ENCODE measurements at places on chromosomes 5 and 9. TPM values are rescaled to one million over a fixed set of nuclear protein-coding genes. Genes with fewer than 3 reads are reported as not detected.

DNA sequence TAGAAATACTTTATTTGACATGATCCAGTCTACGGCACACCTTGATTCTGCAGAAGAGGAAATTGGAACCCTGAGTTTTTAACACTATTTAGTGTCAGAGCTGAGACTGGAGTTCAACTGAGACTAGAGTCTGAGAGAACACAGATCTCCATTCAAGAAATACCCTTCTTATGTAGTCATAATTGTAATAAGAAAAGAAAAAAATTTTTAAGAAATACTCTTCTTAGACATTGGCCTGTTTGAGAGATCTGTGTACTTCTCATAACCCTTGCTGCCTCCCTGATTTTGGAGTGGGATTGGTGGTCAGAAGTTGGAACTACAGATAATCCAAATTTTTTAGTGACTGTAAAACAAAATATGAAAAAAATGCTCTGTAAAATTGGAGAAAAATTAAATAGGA, 253.4 kb downstream of the ARRDC3 start:
- no peak for DNase-seq

GRCh38 chr5:169325273-169325672, 24.3 kb upstream of the SLIT3 start:
- no peak for DNase-seq

The MYMK gene
- 0.22 TPM for polyA plus RNA-seq

GRCh38 chr5:528629-529511, 4.6 kb upstream of the SLC9A3 start:
- DNase-seq, result no peak

The NOL6 gene
- polyA plus RNA-seq, result 28.6 TPM

DNA sequence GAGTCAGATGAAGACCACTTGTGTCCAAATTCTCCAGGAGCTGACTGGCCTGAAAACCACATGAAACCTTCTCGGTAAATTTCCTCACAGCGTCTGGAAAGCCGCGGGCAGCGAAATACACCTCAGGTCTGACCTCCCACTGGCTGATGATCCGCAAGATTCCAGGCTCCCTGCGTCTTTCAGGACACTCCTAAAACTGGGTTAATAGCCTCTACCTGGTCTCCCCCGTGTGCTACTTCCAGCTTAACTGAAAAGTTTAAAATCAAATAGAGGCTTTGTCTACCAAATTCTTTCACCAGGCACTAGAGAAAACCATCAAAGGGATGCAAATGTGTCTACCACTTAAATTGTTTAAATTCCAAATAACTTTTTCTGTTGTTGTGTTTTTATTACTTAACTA, 312.6 kb downstream of the DRD1 start:
- DNase-seq, result no peak

- DNase-seq, result no peak
Observed at GRCh38 chr9:9912459-9912858, 700.3 kb downstream of the PTPRD start.

GRCh38 chr9:27352457-27353165, 55.7 kb upstream of the EQTN start:
- DNase-seq, result no peak

The SPINK7 gene
- polyA plus RNA-seq, result not detected

The ENG gene
- polyA plus RNA-seq, result 76.1 TPM

The BRINP1 gene
- 5.3 TPM for polyA plus RNA-seq

- DNase-seq, result no peak
Observed at GRCh38 chr9:130382636-130383349, 62.0 kb upstream of the ASS1 start.

The LCN12 gene
- polyA plus RNA-seq, result 54.6 TPM

DNA sequence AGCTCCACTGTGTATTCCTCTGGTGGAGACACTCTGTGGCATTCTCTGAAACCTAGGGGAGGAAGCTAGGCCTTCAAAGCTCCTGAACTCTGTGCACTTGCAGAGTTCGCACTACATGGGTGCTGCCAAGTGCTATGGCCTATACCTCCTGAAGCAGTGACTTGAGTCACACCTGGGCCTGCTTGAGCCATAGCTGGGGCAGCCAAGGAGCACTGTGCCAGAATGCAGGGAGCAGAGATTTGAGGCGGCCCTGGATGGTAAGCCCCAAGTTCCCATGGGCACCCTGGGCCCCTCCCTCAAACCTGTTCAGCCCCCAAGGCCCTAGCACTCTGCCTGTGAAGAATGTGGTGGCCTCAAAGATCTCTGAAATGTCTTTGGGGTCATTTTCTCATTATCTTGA, 212.9 kb downstream of the SPATA31A6 start:
- no peak for DNase-seq

The SH3TC2 gene
- 2.7 TPM for polyA plus RNA-seq

GRCh38 chr5:76620166-76620565, 3.0 kb downstream of the F2RL2 start:
- no peak for DNase-seq

The CYSRT1 gene
- polyA plus RNA-seq, result 16.4 TPM

- DNase-seq, result no peak
Observed at GRCh38 chr5:173864126-173865050, 23.8 kb upstream of the CPEB4 start.

The PDE8B gene
- 6.0 TPM for polyA plus RNA-seq

DNA sequence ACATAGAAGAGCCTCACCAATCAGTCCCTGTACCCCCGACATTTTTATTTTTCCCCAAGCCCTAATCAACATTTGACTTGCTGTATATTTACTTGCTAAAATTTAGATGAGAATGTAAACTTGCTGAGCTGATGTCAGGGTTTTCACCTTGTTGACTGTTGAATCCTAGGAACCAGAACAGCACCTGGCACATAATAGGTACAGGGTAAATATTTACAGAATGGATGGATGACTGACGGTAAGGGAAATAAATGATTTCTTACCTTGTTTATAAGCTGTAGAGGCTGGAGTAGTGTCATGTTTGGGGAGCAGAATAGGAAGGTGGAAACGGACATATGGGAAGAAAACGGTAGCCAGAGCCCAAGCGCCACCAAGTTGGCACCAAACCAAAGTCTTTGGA, 107.0 kb upstream of the NUDT12 start:
- DNase-seq, result no peak

DNA sequence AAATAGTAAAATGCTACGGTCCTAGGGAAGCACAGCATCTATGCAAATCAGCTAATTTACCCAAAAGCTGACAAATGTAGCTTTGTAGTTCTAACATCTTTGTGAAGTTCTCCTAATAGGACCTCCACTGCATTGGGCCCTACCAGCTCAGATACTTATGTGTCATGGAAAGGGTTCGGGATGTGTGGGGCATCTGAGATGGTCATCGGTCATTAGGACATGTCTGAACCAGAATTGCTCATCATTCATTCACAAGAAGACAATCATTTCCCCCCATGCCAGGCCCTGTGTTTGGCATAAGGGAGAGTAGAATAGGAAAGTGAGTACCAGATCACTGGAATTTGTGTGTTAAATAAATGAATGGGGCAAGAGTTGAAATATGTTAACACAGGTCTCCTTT, 35.7 kb downstream of the PWWP2A start:
- no peak for DNase-seq

GRCh38 chr5:133236541-133236951, 184.7 kb downstream of the HSPA4 start:
- no peak for DNase-seq

The FBXO10 gene
- 14.1 TPM for polyA plus RNA-seq

The ADGRD2 gene
- not detected for polyA plus RNA-seq

The EPB41L4B gene
- polyA plus RNA-seq, result 22.2 TPM

The SLC1A1 gene
- polyA plus RNA-seq, result 21.5 TPM

DNA sequence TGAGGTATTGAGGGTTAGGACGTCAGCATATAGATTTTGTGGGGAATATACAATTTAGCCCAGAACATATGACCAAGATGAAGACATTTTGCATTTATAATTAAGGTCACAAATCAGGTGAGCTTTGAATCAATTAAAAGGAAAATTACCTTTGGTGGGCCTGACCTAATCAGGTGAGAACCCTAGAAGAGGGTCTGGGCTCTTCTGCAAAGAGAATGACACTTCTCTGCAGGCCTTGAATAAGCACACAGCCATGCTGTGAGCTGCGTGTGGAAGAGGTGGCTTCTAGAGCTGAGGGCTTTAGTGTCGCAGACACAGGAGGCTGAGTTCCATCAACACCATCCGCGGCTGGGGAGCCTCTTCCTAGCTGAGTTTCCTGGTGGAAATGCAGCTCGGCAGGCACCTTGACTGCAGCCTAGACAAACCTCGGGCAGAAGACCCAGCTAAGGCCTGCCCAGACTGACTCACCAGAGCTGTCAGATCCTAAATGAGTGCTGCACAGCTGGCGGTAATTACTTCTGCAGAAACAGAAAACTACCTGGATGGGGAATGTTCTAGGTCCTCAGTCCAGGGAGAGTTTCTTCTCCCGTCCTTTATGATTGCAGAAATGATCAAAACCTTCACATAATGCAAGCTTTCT, 287.5 kb upstream of the IRX1 start:
- DNase-seq, result no peak

GRCh38 chr5:74598731-74599130, 41.8 kb downstream of the ENC1 start:
- no peak for DNase-seq

The CCT5 gene
- polyA plus RNA-seq, result 270 TPM

The STPG3 gene
- 2.3 TPM for polyA plus RNA-seq

- DNase-seq, result no peak
Observed at GRCh38 chr9:69386651-69387050, 61.6 kb downstream of the ENTREP1 start.

DNA sequence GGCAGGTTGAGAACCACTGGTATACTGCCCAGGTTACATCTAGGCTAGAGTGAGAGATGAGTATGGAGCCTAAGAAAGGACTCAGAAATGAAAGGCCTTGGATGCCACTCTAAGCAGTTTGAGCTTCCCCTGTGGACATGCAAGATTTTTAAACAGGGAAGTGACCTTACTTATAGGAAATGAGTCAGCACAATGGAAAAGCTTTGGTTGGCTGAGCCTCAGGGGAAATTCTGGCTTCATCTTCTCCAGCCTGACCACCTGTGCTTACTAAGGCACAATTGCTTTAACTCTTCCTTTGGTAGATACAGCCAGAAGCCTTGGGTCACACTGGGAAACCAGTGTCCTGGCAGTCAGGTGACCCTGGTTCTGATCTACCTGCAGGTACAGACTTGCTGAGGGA, 380.2 kb upstream of the ZNF462 start:
- DNase-seq, result no peak

The TAF11L9 gene
- polyA plus RNA-seq, result not detected

The PCDHGB5 gene
- 9.7 TPM for polyA plus RNA-seq

DNA sequence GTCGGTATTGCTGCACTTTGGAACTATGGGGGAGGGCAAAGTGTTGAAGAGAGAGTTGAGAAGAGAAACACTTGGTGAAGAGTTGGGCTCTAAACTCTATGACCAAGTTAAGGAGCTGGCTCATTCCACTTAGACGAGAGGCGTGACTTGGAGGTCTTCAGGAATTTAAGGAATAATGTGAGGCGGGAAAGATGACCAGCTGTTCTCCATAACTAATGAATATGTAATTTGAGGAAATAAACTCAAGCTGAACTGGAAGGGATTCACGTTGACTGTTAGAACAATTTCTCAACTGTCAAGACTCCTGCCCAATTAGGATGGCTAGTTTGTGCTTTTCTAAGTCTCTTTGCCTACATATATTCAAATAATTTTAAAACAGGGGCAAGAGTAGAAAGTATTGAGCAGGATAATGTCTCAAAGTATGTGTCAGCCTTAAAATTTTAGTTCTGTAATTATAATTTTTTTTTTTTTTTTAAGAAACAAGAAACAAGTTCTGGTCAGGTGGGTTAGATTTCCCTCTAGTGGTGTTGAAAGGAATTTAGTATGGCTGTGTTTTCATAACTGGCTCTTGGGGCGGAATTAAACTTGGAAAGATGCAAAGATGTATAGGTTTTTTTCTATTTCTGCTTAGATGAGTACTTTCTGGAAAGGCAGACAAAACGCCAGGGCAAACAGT, 33.4 kb downstream of the TMEM252 start:
- DNase-seq, result no peak

The CARD6 gene
- polyA plus RNA-seq, result 3.2 TPM

DNA sequence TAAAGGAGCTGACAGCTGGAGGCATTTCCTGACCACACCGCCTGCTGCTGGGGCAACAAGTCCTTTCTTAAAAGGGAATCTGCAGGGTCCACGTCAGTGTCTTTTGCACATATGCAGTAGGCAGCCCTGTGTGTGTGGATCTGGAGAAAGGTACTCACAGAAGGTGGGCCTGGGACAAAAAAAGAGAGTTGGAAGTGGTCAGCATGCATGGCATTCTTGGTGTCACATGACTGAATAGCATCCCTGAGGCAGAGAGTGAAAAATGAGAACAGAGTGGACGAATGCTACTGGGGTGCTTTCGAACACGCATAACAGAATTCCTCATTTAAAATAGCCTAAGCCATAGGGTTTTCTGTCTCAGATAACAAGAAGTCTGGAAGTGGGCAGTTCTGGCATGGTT, 47.0 kb downstream of the DNAJC21 start:
- no peak for DNase-seq

- DNase-seq, result no peak
Observed at GRCh38 chr5:126360467-126360866, 62.7 kb upstream of the GRAMD2B start.

DNA sequence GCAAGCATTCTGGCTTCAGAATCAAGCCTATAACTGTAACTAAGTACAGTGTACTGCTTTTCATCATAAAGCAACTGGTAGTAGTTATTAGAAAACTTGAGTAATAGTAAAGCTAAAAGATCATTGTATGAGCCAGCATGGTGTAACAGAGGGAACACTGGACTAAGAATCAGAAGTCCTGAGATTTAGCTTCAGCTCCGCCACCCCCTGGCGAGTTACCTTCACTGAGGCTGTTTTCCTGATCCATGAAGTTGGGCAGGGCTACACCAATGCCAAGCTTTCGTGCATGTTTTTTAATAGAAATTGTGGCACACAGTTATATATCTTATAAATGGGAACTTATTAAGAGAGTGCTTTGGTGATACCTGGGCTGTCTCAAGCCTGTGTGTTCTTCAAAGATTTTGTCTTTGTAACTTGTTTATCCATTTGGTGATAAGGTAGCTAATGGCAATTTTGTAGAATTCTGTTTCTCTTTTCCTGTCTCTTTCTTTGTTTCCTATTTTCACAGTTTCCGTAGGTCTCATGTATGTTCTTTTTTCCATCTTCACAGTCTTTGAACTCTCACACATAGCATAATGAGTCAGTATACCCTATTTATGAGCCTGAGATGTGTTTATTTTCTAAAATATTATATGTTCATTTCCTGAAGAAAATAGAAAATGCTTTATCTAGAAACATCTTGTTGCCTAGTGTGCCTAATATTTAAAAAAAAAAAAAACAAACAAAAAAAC, 102.3 kb downstream of the GDNF start:
- no peak for DNase-seq
